ENCODE measurements at places on chromosomes 7 and 10.
A peak's percentile ranks its signal among the peaks of the same experiment; 100 is the strongest.

GRCh38 chr10:61612009-61612408, 50.7 kb upstream of the CABCOCO1 start:
- no peak for DNase-seq

DNA sequence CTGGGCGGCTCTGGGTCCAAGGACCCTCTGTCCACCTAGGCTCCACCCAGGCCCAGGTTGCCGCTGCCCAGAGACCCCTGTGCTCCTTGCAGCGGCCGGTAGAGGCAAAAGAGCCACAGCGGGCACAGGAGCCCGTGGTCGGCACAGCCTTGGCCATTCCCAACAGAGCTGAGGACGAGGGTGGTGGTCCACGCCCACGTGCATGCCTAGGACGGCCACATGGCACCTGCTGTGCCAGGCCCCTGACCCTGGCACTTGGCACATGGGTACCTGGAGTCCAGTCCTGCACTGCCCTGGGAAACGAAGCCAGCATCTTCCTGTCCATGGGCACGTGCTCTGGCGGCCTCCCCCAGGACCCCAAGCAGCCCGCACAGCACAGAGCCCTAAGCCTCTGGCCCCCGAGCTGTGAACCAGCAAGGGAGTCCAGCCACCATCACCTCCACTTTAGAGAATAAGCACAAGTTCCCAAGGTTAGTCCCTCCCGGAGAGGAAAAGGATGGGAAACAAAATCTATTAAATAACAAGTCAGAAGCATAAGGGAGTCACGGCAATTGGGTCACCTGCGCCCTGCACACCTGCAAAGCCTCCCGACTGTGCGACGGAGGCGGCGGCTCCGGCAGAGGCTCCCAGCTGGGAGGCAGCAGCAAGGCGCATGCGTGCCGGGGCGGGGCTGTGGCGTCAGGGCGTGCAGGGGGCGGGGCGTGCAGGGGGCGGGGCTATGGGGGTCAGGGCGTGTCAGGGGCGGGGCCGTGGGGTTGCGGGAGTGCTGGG, 59.1 kb downstream of the STK32C start:
- DNase-seq, result no peak

DNA sequence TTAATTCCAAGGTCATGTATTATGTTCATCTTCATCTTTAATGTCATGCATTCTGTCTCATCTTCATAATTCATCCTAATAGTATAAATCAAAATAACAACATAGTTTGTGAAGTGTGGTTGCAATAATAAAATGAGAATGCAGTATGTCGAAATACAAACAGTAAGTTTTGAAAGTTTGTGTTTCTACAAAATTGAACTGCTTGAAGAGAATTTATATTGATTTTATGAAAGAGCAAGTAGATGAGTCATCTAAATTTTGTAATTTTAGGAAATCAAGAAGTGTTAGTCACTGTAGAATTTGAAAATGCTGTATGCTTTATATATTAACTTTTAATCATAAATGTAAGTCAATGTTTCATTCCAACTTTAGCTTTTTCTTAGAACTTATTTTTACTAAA, 190.5 kb upstream of the PPP1R3A start:
- DNase-seq, result no peak

DNA sequence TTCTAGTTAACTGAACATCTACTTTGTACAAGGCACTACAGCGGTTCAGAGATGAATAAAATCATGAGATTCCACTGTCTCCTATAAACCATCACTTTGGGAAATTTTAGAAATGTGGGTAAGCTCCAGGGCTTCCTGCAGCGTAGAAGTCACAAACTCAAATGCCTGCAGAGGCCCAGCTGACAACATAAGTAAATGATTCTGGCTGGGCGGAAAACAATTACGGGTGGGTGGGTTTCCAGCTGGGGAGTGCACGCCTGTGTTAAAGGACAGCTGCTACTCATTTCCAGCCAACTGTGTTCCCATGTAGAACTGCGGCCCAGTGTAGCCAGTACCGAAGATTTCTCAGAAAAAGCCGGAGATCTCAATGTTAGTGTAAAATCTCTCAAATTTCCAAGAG, 69.5 kb upstream of the ATRNL1 start:
- no peak for DNase-seq

GRCh38 chr10:8306685-8307364, 252.3 kb downstream of the GATA3 start:
- DNase-seq, result no peak

DNA sequence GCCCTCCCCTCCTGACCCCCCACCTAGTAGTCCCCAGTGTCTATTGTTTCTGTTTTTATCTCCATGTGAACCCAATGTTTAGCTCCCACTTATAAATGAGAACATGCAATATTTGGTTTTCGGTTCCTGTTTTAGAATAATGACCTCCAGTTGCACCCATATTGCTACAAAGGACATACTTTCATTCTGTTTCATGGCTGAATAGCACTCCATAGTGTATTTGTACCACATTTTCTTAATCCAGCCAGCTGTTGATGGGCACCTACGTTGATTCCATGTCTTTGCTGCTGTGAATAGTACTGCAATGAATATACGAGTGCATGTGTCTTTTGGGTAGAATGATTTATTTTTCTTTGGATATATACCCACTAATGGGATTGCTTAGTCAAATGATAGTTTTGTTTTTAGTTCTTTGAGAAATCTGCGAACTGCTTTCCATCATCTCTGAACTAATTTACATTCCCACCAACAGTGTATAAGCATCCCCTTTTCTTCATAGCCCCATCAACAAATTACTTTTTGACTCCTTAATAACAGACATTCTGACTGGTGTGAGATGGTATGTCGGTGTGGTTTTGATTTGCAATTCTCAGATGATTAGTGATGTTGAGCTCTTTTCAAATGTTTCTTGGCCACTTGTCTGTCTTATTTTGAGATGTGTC, 128.4 kb upstream of the PHYHIPL start:
- DNase-seq, result peak; percentile 49

GRCh38 chr10:78457804-78458482, 424.3 kb downstream of the RPS24 start:
- DNase-seq, result no peak

- DNase-seq, result no peak
Observed at GRCh38 chr10:63265222-63265617, 132.1 kb downstream of the NRBF2 start.

GRCh38 chr7:85525676-85526075, 338.8 kb upstream of the SEMA3D start:
- DNase-seq, result no peak

- DNase-seq, result no peak
Observed at GRCh38 chr10:49689882-49690510, 10.5 kb downstream of the C10orf53 start.

- DNase-seq, result no peak
Observed at GRCh38 chr10:127787873-127788272, 50.9 kb downstream of the FOXI2 start.

DNA sequence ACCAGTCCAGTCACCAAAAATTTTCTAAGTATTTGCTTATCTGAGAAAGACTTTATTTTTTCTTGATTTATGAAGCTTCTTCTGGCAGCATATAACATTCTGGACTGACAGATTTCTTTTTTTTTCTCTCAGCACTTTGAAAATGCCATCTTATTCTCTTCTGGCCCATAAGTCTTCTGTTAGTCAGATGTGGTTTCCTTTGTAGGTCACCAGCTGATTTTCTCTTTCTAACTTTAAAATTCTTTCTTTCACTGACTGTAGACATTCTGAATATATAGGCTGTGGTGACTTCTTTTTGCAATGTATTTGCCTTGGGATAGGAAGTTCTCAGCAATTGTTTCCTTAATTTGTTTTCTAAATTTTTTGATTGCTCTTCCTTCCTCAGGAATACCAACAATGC, 172.5 kb downstream of the CCDC7 start:
- no peak for DNase-seq

DNA sequence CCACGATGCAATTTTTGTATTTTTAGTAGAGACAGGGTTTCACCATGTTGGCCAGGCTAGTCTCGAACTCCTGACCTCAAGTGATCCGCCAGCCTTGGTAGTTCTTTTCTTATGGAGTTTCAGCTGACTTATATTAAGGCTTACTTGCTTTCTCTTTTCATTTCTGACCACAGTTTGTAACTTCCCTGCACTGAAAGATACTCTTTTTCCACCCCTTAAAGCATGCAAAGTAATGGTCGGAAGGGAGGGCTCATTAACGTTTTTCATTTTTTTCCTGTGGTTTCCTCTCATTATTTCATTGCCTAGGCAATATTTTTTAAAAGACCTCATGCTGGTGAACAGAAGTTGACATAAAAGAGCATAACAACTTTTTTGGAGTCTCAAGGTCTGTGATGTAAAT, 27.0 kb downstream of the ADRB1 start:
- DNase-seq, result no peak

Data from GM12864 (cell line).